ENCODE measurements at places on chromosomes 3 and 15.

GRCh38 chr3:149604125-149604875 lies 53.5 kb downstream of the WWTR1 start:
- no peak for DNase-seq

DNA sequence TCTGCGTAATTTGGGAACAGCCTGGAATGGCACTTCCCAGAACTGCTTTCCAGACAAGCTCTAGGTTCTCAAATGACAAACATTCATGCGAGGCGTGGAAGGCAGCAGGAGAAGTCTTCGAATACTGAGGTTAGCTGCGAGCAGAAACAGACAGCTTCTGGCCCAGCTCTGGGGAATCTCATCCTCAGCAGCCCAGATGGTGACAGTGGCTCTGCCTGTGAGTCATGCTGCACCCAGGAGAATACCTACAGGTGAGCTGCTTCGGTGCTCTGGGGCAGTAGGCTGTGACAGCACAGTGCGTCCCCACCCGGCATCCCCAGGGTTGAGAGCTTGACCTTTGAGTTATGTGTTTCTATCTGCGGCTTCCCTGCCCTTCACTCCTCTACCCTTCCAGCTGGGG lies 258.6 kb downstream of the KLF13 start:
- DNase-seq = no peak

- DNase-seq = no peak
Measured at GRCh38 chr3:58173029-58173668, 37.6 kb downstream of the DNASE1L3 start.

GRCh38 chr3:115341208-115341607 lies 194.1 kb upstream of the ZBTB20 start:
- DNase-seq = no peak

GRCh38 chr3:81602781-81603180 lies 158.7 kb downstream of the GBE1 start:
- no peak for DNase-seq

DNA sequence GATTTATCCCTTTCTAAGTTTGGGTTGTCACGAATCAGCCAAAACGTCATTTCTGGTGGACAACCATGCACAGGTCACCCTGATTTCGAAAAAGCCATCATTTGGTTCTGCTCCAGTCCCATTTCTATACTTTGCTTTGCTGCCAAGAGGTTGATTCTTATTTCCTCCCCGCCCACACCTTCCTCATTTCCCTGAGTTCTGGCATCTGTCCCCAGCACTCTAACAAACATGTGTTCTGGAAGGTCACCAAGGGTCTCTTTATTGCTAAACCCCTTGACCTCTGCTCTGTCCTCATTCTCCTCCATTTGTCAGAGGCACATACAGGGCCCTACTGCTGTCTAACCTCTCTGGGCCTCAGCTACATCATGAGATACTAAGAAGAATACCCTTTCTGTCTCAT lies 36.4 kb upstream of the PTPRG start:
- DNase-seq = no peak

GRCh38 chr3:105997800-105998526 lies 129.2 kb upstream of the CBLB start:
- no peak for DNase-seq

DNA sequence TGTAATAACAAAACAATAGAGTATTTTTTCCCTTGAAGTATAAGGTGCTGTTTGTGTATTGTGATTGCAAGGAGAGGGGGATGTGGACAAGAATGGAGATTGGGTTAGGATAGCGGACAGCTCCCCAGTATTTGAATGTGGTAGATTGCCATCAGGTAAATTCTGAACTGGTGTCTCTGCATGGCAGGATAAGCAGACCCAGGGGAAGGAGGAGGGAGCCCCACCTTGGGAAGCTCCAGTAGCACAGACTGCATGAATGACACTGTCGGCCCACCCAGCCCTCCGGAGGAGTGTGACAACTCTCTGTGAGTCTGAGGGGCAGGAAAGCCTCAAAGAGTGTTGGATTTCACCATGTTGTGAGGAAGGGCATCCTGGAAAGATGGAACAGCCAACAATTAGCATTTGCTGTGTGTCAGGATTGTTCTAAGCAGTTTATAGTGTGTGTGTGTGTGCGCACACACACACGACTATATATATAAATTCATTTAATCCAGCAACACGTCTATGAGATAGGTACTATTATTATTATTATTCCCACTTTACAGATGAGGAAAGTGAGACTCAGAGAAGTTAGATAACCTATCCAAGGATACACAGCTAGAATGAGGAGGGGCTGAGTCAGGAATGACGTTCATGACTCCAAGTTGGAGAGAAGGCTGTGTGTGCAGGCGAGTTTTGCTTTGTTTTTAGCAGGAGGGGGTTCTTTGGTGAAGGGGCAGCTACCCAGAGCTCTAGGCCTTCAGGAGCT lies 63.4 kb upstream of the LCTL start:
- peak; percentile 37 for DNase-seq

DNA sequence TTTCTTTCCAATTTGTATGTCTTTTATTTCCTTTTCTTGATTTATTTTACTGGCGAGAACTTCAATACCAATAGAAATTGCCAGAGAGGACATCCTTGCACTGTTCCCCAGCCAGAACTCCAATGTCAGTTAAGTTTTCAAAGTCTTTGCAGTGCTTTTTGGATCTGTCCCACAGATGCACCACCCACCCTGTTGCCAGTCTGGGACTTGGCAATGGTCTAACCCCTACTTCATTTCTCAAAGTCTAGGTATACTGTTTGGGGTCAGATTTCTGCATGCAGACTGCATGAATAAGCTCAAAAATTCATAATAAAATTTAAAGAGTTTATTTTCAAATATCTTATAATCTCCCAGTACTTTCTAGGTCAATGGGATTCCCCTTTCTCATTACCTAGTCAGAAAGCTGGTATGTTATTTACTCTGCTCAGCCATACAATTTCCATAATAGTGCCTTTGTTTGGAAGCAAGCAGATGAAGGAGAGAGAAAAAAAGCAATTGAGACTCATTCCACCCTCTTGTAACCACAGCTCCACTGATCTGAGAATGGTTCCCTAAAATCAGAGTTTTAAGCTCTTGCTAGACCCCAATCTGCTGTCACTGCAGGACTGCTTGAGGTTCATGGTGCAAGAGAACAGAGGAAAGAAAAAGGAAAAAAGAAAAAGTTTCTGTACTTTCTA lies 125.9 kb upstream of the PLXND1 start:
- DNase-seq = no peak

DNA sequence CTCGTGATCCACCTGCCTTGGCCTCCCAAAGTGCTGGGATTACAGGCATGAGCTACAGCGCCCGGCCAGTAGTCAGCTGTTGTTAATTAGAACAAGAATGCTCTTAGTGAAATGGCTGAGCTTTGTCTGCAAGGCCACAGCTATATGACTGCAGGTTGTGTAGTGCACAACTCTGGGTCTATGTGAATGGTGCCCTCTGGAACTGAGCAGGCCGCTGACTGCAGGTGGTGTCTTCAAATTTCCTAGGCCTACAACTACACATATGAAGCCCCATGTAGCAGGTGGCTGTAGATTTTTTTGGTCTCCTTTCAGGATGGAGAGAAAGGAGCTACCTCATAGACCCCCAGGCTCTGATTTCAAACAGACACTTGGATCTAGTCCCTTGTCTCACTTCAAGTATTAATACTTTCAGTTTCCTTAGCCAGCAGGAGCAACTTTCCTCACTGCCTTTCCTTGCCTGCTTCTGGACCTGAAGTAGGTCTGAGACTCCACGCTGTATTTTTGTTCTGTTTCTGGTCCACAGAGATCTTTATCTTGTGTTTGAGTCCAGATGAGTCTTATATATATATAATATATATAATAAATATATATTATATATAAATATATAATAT lies 86.9 kb downstream of the C3orf80 start:
- no peak for DNase-seq

- no peak for DNase-seq
Measured at GRCh38 chr15:82045179-82045891, 483 bp downstream of the MEX3B start.

- no peak for DNase-seq
Measured at GRCh38 chr3:195204360-195205163, 66.4 kb downstream of the XXYLT1 start.

DNA sequence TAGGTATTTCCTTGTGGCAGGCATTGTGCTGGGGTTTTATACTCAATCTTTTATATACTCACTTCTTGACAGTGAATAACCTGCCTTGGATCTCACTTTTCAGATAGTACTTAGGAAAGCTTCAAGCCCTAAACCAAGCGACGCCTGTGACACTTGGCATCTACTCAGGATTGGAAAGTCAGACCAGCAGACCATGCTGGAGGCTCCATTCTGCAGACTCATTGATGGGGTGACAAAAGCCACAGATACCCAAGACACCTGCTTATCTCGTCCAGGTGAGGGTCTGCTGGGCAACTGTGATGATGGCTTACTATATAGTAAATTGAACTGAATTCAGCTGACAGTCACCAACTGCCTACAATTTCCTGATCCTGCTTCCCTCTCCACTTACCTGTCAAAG lies 79.4 kb upstream of the MRPS22 start:
- DNase-seq = no peak

GRCh38 chr15:51048308-51048707 lies 46.4 kb downstream of the TNFAIP8L3 start:
- DNase-seq = no peak

- DNase-seq = no peak
Measured at GRCh38 chr3:98972720-98973119, 71.2 kb upstream of the DCBLD2 start.

DNA sequence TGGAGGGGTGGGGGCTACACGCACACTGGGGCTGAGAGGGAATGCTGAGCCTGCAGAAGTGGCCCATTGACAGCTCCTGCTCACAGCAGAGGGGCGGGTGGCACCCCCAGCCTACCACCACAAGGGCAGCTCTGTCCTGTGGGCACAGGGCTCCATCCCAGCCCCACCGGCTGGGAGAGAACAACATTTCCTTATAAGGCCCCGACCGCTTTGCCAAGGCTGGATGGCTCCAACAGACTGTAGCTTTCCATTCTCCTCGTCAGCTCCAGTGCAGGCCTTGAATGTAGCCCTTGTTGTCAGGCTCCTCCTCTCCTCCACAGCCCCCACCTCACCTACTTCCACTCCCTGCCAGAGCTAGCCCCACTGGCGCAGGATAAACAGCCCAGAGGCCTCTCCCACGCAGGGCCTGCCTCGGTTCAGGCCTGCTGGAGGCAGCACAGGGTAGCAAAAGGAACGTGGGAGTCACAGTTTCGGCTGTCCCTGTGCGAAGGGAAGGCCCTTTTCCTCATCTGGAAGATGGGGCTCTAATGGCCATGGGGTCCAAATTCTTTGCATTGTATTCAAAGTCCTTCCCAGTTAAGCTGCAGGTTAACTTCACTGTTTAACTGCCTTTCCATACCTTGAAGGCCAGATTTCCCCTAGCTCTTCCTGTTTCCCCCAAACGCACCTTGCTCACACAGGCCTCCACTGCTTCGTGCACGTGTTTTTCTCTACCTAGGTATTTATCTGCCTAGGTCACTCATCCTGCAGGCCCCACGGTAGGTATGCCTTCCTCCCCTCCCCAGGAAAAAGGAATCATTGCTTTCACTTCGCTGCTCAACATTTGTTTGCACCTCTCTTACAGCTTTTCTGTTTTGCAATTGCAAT lies 101.6 kb upstream of the LPP start:
- DNase-seq = no peak

All from hematopoietic multipotent progenitor cell treated with erythropoietin and hydrocortisone succinate and interleukin-3 and kit ligand, for 15 days (in vitro differentiated cells).